ENCODE measurements at places on chromosomes 6 and 20. TPM values are rescaled to one million over a fixed set of nuclear protein-coding genes. Genes with fewer than 3 reads are reported as not detected.

DNA sequence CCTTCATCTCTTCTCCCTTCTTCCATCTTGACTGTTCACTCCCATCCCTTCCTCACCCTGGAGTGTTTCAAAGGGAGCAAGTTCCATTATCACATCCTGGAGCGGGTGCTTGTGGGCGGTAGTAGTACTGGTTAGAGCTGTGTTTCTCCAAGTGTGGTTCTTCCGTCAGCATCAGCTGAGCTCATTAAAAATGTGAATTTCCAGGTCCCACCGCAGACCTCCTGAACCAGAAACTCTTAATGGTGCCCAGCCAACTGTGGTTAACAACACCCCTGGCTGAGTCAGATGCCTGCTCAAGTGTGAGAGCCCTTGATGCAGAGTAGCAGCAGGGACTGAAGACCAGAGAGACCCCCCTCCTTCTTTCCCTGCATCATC lies 24.4 kb downstream of the ANGPT4 start:
- no peak for DNase-seq

MANEA gene
- polyA plus RNA-seq: 5.6 TPM

GRCh38 chr20:12372557-12372956 lies 454.9 kb downstream of the BTBD3 start:
- DNase-seq: no peak

- no peak for DNase-seq
These were observed 68.9 kb upstream of the SCGN start for GRCh38 chr6:25583099-25583498.

JPH2 gene
- not detected for polyA plus RNA-seq

GRCh38 chr20:39799366-39799965 lies 837.3 kb downstream of the DHX35 start:
- DNase-seq: no peak

DNA sequence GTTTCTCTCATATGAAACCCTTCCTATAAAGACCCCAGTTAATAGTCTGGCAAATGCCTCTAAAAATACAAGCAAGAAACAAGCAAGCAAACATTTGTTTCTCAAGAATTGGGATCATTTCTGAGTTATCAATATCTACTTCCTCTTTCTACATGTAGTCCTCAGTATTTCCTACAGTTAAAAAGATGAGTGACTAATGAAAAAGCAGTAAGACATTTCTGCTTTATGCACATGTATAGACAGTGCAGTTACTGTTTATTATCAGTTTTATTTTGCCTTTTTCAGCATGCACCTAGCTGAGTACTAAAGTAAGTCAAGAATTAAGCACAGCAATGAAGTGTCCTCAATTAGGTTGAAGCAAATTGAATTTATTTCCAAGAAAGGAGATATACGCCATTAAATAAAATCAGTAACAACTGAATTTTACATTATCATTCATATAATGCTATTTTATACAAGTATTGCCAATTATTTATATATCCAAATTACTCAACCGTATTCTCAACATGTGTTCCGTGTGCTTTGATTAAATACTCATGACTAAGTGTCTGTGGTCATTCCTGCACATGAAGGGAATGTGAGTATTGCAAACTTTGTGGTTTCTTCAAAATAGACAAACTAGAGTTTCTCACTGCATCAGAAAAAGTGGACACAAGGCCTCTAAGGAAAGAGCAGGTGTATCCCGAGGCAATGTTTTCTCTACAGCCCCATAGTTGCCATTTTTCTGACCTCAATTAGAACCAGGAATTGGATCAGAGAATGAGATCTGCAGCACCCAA lies 159.3 kb upstream of the MARCKS start:
- no peak for DNase-seq

GRCh38 chr6:27867051-27867944 lies 44.9 kb downstream of the OR2B2 start:
- peak; percentile 73 for DNase-seq

DUSP15 gene
- polyA plus RNA-seq: 0.66 TPM

Measured in K562 (cell line).